Sigmoid colon (tissue), 7 donors: ENCODE measurements at places on chromosomes 5 and 9. TPM values are rescaled to one million over a fixed set of nuclear protein-coding genes. Genes with fewer than 3 reads are reported as not detected.

MTREX gene
- total RNA-seq = 76.7 TPM

CDC25C gene
- total RNA-seq = not detected

CORO2A gene
- total RNA-seq = 1.2 TPM

FOXE1 gene
- not detected for total RNA-seq

SLC34A3 gene
- not detected for total RNA-seq
